ENCODE measurements at places on chromosomes 6 and 20.

DNA sequence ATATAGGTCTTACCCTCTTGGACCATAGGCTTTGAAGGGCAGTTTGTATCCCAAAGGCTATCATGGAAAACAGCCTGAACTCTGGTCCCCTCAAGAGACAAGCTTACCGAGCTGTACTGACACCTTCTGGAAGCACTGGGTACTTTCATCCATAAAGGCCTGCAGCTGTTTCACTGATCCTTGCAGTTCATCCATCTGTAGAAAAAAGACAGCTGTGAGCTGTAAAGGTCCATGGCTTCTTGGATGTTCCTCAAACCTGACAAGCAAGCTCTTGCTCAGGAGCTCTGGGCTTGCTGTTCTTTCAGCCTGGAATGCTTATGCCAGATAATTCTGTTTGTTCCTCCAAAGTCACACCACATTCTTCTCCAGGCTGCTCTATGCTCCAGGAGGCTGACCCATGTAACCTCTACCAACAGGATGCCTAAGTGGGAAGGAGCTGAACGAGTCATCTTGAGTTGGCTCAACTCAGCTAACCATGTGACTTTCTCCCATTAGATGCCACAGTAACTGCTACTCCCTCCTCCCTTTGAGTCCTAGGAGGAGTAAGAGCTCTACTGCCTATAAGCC is 8.8 kb upstream of the NDRG3 start:
- peak; percentile 69 for DNase-seq

- no peak for DNase-seq
Measured at GRCh38 chr6:53090576-53090975, 25.4 kb downstream of the FBXO9 start.

- no peak for DNase-seq
Measured at GRCh38 chr20:10322073-10323012, 103.7 kb downstream of the SNAP25 start.

GRCh38 chr6:26187981-26188635 is 100.9 kb downstream of the HFE start:
- DNase-seq, result peak; percentile 79

GRCh38 chr6:10970731-10971130 is 73.4 kb downstream of the ELOVL2 start:
- no peak for DNase-seq

DNA sequence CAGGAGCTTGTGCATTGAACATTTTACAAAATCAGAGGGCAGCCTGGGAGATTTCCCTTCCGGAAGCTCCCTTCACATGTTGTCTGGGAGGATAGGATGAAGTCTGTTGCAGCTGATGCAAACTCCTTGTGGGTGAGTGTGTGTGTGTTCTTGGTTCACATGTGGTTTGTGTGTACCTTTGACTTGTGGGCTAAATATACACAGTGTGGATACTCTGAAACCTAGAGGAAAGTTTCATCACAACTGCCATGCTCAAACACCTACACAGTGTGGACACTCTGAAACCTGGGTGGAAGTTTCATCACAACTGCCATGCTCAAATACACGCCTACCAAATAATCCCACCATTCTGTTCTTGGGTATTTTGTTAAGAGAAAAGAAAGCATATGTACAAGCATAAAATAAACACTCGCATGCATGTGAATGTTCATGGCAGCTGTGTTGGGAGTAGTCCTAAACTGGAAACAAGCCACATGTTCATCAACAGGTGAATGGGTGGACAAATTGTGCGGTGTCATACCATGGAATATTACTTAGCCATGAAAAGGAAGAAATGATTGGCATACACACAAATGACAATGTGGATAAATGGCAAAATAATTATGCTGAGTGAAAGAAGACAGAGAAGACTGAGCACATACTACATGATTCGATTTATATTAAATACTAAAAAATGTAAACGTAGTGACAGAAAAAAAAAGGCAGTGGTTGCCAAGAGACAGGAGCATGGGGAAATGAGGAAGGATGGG is 1.8 kb downstream of the SCP2D1 start:
- no peak for DNase-seq

- no peak for DNase-seq
Measured at GRCh38 chr6:150967910-150968309, 102.4 kb downstream of the MTHFD1L start.

GRCh38 chr6:87501809-87502572 is 29.2 kb downstream of the SLC35A1 start:
- no peak for DNase-seq

DNA sequence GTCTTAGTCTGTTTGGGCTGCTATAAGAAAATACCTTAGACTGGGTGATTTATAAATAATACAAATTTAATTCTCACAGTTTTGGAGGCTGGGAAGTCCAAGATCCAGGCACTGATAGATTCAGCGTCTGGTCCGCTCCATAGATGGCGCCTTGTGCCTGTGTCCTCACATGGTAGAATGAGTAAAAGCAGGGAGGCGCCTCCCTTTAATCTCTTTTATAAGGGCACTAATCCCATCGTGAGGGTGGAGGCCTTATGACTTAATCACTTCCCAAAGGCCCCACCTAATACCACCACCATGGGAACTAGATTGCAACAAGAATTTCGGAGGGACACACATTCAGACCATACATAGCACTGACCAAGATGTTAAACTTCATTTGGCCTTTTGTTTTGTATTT is 91.2 kb upstream of the TMEM181 start:
- DNase-seq, result no peak

- DNase-seq, result no peak
Measured at GRCh38 chr6:165573671-165574070, 89.4 kb downstream of the PDE10A start.

- DNase-seq, result no peak
Measured at GRCh38 chr6:142796571-142796970, 148.4 kb downstream of the HIVEP2 start.

DNA sequence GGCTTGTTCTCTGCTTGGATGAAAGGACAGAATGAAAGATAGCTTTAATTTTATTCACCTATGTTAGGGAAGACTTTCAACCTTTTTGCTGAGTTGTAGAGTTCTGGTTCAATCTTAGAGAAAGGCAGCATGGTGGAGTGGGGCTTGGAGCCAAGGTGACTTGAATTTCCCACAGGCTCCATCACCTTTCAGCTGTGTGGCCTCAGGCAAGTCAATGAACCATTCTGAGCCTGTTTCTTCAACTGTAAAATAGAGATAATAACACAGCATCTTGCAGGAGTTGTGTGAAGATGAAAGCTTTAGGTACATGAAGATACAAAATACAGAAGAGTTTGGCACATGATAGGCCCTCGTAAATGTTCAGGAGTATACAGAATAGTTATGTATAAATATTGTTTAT is 19.1 kb upstream of the DTNBP1 start:
- DNase-seq, result no peak

DNA sequence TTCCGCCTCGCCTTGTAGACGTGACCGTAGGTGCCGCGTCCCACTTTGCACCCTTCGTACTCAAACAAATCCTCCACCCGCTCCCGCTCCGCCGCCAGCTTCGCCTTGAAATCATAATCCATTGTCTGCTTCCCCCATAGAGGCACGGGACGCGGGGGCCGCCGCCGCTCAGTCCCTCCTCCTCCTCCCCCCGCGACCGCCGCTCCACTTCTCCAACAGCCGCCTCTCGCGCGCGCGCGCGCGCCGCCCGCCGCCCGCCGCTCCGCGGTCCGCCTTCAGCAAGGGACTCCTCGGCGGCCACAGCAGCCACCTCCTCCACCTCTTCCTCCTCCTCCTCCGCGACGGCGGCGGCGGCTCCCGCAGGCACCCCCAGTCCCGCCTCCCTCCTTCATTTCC is 256 bp downstream of the CDK19 start:
- DNase-seq, result no peak

- DNase-seq, result no peak
Measured at GRCh38 chr6:131169613-131170012, 34.3 kb downstream of the AKAP7 start.

DNA sequence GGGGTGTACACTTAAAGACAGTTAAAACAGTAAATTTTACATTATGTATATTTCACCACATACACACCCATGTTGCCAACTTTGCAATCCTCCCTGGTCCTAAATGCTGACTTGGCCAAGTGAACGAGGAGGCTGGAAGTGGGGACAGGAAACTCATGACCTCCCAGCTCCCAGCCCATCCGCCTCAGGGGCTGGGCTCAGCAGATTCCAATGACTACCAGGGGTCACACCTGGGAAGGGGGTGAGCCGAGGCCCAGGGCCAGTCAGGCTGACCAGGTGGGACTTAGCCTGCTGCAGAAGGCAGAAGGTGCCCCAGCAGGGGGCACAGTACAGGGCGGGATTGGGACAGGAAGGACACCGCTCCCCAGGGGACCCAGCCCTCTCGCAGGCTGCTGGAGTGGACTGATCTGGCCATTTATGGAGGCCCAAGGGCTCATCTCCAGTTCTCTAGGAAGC is 2.4 kb downstream of the SIGLEC1 start:
- DNase-seq, result no peak

DNA sequence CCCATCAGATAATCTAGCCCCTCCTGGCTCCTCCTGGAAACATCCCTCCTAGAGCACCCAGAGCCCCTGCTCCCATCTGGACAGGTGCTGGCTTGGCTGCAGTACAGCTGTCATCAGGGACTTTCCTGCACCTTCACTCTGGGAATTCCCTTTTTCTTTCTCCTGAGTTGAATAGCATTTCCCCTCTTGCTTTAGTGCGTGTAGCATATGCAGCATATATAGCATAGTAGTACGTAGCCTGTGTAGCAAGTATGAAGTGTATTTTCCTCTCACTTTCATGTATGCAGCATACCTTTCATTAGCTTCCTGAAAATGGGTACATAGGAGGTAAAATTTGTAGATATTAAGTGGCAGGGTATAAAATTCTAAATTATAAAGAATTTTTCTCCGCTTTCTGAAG is 352.9 kb downstream of the ESR1 start:
- no peak for DNase-seq

- DNase-seq, result no peak
Measured at GRCh38 chr6:2622671-2623070, 128.1 kb downstream of the MYLK4 start.

DNA sequence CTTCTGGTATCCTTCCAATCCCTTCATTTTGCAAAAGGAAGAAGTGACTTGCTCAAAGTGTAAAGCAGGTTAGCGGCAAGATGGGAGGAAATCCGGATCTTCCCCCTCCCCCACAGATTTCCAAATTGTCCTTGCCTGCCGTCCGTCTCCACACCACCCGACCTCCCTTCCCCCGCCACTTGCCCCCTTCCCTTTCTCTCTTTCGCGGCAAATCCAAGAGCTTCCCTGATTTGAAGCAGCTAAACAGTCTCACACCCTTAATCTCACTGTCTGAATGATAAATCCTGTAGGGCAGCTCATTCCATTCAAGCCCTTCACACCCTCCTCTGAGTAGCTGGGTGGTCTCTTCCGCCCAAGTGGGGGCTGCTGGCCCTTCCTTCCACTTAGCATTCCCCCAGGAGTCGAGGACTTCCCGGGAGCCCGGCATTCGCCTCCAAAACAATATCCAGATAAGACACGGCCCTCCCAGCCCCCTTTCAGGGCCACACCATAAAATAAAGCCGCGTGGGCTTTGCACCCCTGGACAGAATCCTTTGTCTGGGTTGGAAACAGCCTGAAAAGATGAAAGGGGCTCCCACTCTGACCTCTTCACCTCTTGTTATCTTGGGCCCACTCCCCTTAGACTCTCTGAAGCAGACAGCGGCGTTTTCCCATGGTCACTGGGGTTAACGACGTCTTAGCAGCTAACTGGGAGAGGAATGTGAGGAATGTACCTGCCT is 44.0 kb upstream of the PIM1 start:
- no peak for DNase-seq

DNA sequence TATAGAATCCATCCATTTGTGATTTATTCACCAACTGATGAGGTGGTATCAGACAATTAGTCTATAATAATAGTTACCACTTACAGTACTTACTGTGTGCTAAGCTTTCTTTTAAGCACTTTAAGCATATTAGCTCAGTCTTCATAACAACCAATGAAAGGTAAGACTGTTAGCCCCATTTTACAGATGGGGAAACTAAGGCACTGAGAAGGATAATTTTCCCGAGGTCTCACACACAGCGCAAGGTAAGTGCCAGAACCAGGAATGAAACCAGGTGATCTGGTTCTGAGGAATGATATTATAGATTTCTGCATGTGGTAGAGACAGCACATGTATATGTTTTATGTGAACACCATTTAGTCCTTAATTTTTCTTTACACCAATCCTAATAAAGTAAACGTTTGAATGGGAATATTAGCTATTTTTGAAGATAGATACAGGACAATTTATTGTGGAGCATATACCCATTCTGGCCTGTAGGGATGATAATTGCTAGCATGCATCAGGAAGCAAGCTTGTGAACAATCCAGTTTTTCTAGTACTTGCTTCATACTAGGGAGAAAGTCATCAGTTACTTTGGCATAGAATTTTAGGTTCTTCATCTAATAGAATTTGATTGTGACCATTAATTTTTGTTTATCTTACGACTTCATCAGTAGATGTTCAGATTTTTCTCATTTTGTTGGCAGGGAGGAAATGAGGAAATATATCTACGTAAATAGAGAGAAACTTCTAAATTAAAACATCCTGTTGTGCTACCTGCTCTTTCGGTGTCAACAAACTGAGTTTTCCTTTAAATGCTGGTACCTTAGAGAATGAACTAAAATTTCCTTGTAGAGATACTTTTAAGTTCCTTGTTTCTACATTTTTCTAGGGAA is 3.0 kb downstream of the YWHAB start:
- DNase-seq, result no peak

GRCh38 chr6:125245523-125246264 is 56.1 kb downstream of the HDDC2 start:
- no peak for DNase-seq

GRCh38 chr6:34196116-34196832 is 40.4 kb upstream of the HMGA1 start:
- DNase-seq, result peak; percentile 96

DNA sequence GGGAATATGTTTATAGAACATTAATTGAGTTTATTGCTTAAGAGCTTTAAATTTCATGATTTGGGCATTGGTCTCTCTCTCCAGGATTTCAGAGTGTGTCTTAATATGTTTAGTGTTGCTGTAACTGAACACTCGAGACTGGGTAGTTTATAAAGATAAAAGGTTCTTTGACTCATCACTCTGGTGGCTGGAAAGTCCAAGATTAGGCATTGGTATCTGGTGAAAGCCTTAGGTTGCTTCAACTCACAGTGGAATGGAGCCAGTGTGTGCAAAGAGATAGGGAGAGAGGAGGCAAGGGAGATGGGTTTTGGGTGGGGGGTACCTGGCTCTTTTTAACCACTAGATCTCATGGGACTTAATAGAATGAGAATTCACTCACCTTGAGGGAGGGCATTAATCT is 35.6 kb upstream of the DTNBP1 start:
- DNase-seq, result no peak

DNA sequence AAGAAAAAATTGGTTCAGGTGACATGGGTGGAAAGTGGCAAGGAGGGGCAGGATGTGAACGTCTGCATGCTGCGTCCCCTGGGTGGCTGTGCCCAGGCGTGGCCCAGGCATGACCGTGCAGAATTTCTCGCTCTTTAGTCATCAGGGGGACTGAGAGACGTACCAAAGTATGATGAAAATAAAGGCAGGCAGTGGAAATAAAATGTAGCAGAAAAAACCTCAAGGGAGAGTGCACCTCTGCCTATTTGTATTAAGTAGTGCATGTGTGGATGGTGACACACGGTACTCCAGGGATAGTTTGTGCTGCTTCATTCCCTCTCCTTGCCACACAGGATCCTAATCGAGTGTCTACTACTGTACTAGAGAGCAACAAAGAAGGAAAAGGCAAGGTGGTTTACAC is 81.1 kb downstream of the ATP9A start:
- no peak for DNase-seq

- no peak for DNase-seq
Measured at GRCh38 chr6:51644426-51644825, 443.0 kb downstream of the PKHD1 start.

- no peak for DNase-seq
Measured at GRCh38 chr6:164750128-164750527, 559.3 kb downstream of the C6orf118 start.

GRCh38 chr6:35698858-35699257 is 10.1 kb upstream of the FKBP5 start:
- no peak for DNase-seq
